ENCODE measurements at places on chromosomes 2 and 18.

DNA sequence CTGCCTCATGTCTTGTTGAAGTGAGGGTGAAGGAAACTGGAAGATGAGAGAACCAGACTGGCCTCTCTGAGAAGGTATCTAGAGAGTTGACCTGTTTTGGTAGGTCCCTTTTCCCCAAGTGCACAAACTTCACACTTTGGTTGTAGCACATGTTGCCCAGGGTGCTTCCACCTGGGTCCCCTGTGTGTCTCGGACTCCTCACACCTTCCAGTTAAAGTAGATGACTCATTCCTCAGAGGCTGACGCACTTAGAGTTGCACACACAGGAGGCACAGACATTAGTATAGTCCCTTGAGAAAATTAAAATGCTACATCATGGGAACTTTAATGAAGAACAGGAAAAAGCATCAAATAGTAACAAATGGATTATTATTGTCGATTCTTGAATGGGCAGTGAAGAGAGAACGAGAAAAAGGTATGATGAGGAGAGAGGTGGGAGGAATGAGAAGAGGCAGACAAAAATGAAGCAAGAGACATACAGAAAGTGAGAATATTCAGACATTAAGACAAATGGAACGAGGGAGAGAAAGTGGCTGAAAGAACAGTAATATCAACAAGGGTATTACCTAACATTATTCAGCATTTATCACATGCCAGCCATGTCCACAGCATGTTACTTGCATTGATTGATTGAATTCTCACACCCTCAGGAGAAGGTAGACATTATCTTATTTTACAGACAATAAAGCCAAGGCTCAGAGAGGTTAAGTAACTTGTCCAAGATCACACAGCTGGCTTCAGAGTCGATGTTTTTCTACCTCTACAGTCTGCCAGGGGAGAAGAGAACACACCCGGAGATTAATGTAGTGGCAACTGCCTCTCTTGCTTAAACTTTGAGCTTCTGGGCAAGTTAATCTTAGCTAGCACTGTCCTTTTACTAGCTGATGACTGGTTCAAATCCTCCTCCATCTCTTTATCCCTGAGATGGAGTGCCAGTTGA lies 68.6 kb downstream of the FHOD3 start:
- no peak for DNase-seq

GRCh38 chr18:3452750-3453539 lies 3.0 kb downstream of the TGIF1 start:
- no peak for DNase-seq

GRCh38 chr2:129024796-129025195 lies 706.1 kb upstream of the HS6ST1 start:
- no peak for DNase-seq

GRCh38 chr18:78208461-78208860 lies 771.2 kb upstream of the SALL3 start:
- no peak for DNase-seq

DNA sequence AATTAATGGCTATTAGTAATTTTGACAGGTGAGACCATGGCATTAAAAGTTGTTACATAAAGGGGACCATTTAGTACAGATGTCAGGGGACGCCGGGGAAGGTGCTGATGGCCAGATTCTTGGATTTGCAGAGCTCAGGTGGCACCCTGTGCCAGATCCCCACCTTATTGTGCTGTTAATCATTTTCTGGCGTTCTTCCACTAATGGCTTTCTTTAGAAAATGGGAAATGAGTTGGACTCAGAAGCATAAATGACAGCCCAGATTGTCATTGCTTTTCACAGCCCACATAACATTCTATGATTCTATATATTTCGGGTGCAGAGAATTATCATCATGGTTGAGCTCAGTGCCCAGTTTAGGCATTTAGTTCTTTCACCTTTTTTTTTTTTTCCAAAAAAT lies 257.2 kb upstream of the TCF4 start:
- DNase-seq = no peak

DNA sequence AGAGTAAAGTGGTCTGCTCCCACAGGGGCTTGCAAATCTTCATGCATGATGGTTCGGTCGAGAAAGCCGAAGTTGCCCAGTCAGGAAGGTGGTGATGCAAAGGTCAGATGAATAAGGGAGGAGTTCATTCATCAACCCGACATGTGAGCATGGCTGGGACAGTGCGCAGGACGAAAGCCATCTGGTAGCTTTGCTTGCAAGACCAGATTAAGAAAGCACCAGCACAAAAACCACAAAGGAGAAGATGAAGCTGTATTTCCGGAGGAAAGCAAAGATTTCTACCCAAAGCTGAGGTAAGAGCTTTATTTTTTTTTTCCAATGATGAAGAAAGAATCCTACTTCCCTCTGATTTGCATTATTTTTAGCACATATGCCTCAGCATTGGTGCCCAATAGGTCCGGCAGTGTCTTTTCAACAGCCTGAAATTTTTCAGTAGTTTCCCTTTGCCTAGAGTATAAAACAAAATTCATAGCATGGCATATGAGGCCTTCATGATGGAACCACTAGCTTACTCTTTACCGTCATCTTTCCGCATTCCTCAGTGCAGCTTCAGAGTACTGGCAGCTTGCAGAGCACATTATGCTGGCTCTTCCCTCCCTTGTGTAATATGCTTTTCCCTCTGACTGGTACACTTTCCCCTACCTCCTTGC lies 112.0 kb upstream of the THOC1 start:
- DNase-seq = no peak

DNA sequence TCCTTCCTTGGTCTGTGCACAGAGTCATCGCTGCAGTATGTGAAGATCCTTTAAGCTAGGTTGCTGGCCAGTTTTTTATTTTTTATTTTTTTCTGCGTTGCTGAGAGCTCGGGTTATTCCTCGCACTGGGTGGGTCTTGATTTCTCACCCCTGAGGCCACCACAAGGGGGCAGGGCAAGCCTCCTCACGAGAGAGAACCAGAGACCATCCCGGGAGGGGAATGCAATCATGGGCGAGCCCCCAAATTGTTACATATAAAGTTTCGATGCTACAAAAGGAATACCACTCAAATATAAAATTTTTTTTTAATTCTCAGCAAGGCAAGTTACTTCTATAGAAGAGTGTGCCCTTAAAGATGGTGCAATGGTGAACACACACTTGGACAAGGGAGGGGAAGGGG lies 24.9 kb downstream of the HTR2B start:
- no peak for DNase-seq

- DNase-seq = no peak
Measured at GRCh38 chr2:241863536-241863954, 4.9 kb upstream of the PDCD1 start.

DNA sequence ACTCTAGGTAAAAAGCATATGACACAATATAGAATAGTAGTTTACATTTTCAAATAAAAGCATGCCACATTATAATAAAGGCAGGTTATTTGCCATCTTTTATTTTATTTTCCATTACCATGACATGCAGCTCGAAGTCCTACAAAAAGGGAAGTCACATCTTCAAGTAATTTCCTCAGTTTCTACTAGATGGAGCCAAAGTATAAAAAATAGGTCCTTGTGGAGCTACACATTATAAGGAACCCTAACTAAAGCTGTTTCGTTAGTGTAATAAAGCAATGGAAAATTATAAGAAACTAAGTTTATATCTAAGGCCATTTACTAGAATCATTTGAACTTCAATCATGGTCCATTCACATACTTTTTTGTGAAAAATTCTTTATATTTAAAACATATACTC lies 674.5 kb downstream of the KCNJ3 start:
- DNase-seq = no peak

DNA sequence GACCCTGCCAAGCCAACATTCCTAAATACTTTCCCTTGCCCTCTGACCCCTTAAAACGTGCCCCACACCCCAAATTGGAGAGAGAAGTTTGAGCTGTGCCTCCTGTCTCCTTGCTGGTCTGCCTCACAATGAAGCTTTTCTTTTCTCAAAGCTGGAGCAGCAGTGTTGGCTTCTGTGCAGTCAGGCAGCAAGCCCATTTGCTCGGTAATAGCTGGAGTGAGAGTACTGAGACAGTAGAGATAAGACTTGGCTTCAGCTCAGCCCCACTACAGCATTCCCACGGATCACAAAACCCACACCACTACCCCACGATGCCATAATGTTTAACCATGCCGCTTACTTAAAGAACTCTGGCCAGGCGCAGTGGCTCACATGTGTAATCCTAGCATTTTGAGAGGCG lies 73.0 kb downstream of the NCAPH start:
- no peak for DNase-seq

DNA sequence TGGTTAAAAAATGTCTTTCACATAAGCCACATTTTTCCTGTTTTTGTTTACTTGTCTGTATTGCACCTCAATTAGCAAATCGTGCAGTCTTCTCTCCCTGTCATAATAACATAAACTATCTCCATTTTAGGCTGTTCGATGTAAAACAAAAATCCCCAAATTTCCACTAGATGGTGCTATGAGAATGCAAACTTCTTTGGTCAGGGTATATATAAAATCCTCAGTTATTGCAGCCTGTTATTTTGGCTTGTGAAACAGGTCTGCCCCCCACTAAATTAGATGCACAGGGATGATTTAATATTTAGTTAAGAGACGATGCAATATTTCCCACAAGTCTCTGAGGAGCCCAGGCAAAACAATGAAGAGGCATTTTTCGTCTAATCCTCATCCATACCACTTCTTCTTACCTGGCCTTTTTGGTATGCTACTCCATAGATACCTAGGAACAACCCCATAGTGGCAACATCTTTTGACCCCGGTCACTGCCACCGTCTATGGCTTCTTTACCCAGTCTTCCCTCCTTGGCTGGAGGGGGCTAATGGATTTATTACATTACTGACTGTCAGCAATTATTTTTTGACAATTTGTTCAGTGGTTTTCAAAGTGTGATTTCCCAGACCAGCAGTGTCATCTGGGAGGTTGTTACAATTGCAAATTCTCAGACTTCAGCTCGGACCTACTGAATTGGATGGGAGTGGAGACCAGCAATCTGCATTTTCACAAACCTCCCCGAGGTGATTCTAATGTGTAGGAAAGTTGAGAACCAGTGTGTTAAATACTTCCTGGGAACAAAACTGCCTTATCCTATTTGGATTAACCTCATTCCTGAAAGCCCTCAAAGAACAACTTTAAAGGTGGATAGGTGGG lies 117.4 kb upstream of the CWC22 start:
- peak; percentile 51 for DNase-seq

GRCh38 chr2:24022975-24023575 lies 13.2 kb downstream of the MFSD2B start:
- DNase-seq = no peak

DNA sequence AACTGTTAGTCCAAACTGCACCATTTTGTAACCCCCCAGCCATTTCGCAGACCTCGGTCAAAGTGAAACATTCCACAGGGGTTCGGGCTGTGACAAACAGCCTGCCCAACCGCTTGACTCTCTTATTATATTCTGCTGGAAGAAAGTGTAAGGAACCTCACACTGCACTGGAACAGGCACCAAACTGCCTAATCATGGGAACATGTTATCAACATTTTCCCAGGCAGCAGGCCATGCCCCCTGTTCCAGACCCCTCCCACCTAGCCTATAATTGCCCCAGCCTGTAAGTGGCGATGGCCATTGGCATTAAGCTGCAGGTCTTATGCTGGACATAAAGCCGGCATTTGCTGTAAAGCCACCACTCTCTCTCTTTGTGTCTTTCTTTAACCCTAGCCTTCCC lies 16.9 kb downstream of the LYG2 start:
- no peak for DNase-seq

DNA sequence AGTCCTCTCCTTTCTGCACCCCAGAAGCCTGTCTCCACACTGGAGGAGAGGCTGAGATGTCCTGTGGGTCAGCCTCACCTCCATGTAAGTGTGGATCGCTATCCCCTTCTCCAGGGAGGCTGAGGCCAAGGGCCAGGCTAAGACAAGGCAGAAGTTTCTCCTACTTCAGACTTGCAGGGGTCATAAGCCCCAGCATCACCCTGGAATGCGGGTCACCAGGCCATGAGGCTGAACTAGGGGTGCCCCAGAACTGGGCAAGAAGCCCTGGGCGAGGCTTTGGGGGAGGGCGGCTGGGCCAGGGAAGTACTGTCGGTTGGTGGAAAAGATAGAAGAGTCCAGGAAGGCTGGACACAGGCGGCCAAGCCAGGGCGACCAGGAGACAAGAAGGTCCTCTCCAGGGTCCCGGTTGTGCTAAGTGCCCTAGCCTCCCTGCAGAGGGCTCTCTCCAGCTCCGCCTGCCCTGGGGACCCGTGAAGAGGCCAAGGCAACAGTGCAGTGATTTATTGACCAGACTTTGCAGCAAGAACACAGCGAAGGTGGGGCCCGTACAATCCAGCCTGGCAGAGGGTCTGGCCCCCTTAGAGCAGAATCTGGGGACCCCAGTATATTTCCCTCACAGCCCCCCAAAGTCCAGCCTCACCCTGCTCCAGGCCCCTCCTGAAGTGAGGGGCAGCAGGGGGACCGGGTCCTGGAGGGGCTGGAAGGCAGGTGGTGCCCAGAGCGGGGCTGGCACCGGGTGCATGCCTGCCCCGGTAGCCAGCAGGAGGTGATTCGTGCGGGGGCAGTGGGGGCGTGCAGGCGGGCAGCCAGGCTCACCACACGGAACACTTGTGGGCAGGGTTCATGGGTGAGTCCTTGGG lies 8.1 kb downstream of the ECEL1 start:
- DNase-seq = no peak

DNA sequence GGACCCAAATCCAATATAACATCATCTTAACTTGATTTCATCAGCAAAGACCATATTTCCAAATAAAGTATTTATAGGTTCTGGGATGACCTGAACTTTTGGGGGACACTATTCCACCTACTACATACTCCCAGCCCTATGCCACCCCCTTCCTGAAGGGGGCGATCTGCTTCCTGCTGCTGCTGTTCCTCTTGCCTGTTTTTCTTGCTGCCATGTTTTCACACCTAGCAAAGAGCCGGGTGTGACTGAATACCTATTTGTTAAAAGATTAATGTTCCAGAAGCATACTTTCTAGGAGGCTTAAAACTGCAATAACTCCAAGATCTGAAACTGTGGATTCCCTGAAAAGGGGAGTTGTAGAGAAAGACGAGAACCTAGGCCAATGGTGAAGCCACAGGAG lies 89.7 kb downstream of the ICOS start:
- DNase-seq = no peak

DNA sequence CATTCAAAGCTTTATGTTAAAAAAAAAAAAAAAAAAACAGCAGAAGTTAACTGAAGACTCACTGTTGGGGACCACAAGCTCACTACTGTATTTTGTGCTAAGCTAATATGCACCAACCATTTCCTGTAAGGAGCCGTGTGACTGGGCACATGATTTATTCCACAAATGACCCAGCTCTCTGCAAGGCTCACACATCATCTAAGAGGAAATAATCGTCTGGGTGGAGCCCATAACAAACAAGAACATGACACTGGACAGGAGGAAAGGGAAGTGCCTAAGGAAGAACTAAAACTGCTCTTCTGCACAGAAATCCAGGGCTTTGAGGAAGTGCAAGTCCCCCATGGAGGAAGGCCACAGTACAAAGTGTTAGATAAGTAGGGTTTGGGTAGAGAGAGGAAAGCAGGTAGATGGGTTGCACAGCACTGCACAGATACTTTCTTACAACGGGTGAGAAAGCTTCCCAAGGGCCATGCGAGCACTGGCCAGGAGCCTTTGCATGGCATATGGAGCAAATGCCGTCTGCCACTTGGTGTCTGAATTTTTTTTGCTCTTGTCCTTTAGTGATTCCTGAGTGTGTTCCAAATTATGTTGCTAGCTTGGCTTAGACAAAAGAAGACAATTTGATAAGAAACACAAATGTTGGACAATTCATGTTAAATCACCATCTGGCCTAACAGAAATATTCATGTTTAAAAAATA lies 24.4 kb downstream of the NFE2L2 start:
- peak; percentile 68 for DNase-seq

GRCh38 chr2:198973181-198973580 lies 484.6 kb downstream of the SATB2 start:
- no peak for DNase-seq

- DNase-seq = peak; percentile 46
Measured at GRCh38 chr18:69948919-69949537, 1.4 kb upstream of the CD226 start.
